ENCODE measurements at places on chromosomes 2 and 18.

GRCh38 chr2:3323360-3324035 is 54.1 kb downstream of the EIPR1 start:
- DNase-seq = no peak

- no peak for DNase-seq
These were observed 129.4 kb upstream of the NCK2 start for GRCh38 chr2:105615305-105615704.

DNA sequence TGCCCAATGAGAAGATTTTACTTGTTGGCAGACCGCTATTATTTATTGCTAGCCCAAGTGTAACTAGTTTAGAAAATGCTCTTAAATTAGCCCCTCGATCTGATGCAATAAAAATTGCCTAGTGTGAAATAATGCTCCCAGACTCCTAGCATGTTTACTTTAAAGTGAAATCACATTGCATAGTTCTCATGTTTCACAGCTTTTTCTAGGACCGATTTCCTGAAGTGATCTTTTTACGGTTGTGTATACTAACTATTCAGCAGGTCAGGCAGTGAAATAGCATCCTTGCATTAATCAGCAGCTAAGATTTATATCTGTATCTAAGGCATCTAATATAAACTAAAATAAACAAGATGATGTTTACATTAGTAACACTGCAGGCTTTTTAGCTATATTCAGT is 52.4 kb downstream of the PMS1 start:
- no peak for DNase-seq

DNA sequence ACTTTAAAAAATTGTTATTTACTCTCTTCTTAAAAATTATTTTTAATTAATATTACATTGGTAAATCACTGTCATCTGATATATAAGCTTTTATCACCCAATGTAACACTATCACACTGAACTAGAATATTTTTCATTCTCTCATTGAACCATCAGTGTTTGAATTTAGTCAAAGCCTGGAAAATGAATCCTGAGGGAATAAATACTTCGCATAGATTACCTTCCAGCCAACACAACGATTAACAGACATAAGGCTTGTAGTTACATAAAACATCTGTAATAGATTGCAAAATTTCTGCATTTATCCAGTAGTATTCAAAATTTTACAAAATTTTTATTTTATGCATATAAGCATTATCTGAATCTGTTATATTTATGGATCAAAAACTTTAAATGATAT is 314.9 kb downstream of the ERBB4 start:
- DNase-seq = no peak

DNA sequence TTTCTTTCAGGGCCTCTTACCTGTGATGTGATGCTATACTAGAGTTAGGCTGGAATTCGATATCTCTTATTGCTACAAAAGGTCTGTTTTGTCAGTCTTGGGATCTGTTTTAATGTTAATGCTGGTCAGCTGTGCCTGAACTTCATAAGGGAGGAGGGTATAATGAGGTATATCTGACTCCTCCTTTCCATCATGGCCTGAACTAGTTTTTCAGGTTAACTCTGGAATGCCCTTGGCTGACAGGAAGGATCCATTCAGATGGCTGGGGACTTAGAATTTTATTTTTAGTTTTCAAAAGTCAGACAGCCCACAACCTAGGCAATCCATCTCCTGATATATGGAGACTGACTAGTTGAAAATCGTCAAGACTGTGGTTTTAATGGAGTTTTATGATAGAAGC is 35.9 kb upstream of the TBC1D8 start:
- DNase-seq = no peak
